ENCODE measurements at places on chromosomes 2 and 18.

GRCh38 chr2:40550085-40550484 is 98.2 kb upstream of the SLC8A1 start:
- H3K4me3 ChIP-seq = no peak overlapping the region
- no peaks in the 10 kb centered on the region for H3K27me3 ChIP-seq
- no peaks in the 10 kb centered on the region for H3K4me1 ChIP-seq

DNA sequence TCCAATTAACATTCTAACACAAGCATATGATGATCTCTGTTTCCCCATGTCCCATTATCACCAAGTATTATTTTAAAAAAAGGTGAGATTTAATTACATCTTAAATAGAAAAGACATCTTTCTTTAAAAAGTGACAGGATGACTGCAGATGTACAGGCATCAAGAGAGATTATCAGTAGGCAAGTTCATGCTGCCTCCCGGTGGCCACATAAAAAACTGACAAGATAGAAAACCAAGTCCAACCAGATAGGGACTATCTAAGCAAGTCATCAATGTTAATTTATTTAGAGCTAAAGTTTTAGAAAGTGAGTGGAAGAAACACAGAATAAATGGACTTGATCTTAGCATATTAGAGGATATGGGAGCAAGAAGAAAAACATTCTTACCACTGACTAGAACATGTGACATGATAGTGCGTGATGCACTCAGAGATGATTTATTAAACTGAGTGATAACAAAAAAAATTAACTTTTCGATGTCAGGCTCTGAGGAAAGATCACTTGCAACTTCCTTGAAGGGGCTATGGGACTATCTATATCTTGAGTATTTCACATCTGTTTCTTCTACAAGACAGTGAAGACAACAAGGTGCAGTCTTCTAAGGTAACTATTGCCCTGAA is 5.4 kb upstream of the TDRD15 start:
- no peak overlapping the region for H3K27ac ChIP-seq
- no peaks in the 10 kb centered on the region for H3K36me3 ChIP-seq
- DNase-seq = peak; percentile 65
- no peak overlapping the region for H3K4me3 ChIP-seq
- H3K27me3 ChIP-seq = no peaks in the 10 kb centered on the region

DNA sequence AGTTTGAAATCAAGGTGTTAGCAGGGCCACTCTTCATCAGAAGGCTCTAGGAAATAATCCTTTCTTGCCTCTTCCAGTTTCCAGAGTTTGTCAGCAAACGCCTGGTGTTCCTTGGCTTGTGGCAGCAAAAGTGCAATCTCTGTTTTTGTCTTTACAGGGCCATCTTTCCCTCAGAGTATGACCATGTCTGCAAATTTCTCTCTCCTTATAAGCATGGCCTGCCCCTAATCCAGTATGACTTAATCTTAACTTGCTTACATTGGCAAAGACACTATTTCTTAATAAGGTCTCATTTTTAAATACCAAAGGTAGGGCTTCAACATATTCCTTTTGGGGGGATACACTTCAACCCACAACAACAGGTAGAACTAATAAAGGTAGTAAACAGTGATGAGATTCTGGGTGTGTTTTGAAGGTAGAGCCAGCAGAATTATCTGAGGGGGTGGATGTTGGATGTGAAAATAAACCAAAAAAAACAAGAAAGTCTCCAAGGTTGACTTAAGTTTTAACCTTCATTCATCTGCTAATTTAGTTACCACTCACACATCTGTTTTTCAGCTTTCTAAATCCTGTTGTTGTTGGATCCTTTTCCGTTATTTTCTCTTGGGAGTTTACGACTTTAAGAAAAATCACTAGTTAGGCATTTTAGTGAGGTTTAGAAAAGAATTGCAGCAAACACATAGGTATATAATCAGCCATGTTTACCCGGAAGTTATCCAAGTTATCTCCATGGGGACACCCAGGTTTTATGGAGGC is 234.4 kb upstream of the FIGN start:
- H3K36me3 ChIP-seq = no peaks in the 10 kb centered on the region
- no peaks in the 10 kb centered on the region for H3K27me3 ChIP-seq
- no peak overlapping the region for H3K4me3 ChIP-seq
- H3K27ac ChIP-seq = no peak overlapping the region
- no peak for DNase-seq

GRCh38 chr2:113160962-113161361 is 12.8 kb upstream of the PSD4 start:
- H3K4me3 ChIP-seq = no peak overlapping the region
- no peak for DNase-seq
- H3K4me1 ChIP-seq = no peaks in the 10 kb centered on the region
- no peaks in the 10 kb centered on the region for H3K36me3 ChIP-seq
- no peak overlapping the region for H3K27ac ChIP-seq

GRCh38 chr18:58169472-58169871 is 125.4 kb downstream of the NEDD4L start:
- H3K27me3 ChIP-seq = no peaks in the 10 kb centered on the region
- H3K27ac ChIP-seq = no peak overlapping the region
- no peaks in the 10 kb centered on the region for H3K36me3 ChIP-seq
- no peak for DNase-seq

DNA sequence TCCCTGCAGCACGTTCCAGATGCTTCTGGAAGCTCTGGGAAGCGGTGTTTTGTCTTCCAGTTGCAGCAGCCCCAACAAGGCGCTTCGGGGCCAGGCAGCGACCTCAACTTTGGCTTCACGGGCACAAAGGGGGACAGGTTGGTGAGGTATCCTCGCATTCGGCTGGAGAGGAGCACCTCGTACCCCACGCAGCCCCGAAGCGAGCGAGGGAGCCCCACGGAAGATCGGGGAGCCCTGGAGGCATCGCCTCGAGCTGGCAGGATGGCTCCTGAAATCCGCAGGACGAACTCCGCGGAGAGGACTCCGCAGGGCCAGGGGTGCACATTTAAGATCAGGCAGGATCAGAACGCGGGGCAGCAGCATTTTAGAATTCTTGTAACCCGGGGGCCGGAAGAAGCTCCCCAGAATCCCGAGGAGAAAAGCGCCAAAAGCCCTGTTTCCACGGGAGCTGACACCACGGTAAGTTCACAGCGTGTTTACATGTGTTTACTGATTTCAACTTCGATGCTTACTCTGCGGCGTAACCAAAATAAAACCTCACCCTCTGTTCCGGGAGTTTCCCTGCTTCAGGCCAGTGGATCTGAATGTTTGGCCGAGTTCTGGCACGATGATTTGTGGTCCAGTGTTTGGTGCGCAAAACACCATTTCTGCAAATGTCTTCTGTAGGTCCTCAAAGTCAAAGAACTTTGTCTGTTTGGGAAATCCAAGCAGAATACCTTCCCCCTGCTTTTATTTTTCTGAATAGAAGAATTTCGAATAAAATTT is 212.5 kb downstream of the NEDD4L start:
- H3K4me3 ChIP-seq = no peak overlapping the region
- H3K27me3 ChIP-seq = no peaks in the 10 kb centered on the region
- no peak overlapping the region for H3K27ac ChIP-seq
- no peaks in the 10 kb centered on the region for H3K36me3 ChIP-seq
- H3K4me1 ChIP-seq = no peaks in the 10 kb centered on the region

GRCh38 chr18:73660931-73661856 is 486.4 kb downstream of the FBXO15 start:
- DNase-seq = no peak
- no peaks in the 10 kb centered on the region for H3K36me3 ChIP-seq
- no peak overlapping the region for H3K4me3 ChIP-seq
- H3K4me1 ChIP-seq = no peaks in the 10 kb centered on the region
- no peak overlapping the region for H3K27ac ChIP-seq

GRCh38 chr18:58691256-58691655 is 20.0 kb downstream of the MALT1 start:
- H3K4me1 ChIP-seq = no peaks in the 10 kb centered on the region
- no peak overlapping the region for H3K4me3 ChIP-seq
- no peak overlapping the region for H3K27ac ChIP-seq
